ENCODE measurements at places on chromosomes 12 and 14.

GRCh38 chr14:64732536-64733120 is 28.4 kb downstream of the PLEKHG3 start:
- DNase-seq: no peak

DNA sequence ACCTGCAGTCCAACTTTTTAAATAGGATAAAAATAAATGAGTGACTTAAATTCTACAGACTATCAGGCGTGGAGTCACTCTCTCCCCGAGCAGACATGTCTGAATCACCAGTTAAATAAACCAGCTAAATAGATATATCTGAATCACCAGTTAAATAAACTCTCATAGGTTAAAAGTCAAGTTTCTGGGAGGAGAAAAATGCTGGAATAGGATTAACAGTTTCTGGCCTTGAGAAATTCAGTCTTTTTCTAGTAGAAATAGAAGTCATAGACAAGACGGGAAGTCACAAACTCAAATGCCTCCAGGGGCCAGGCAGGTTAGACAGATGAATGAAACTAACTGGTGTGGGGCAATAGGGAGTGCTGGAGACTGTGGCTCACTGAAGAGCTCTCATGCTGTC is 258.6 kb upstream of the TMEM132C start:
- no peak for DNase-seq

DNA sequence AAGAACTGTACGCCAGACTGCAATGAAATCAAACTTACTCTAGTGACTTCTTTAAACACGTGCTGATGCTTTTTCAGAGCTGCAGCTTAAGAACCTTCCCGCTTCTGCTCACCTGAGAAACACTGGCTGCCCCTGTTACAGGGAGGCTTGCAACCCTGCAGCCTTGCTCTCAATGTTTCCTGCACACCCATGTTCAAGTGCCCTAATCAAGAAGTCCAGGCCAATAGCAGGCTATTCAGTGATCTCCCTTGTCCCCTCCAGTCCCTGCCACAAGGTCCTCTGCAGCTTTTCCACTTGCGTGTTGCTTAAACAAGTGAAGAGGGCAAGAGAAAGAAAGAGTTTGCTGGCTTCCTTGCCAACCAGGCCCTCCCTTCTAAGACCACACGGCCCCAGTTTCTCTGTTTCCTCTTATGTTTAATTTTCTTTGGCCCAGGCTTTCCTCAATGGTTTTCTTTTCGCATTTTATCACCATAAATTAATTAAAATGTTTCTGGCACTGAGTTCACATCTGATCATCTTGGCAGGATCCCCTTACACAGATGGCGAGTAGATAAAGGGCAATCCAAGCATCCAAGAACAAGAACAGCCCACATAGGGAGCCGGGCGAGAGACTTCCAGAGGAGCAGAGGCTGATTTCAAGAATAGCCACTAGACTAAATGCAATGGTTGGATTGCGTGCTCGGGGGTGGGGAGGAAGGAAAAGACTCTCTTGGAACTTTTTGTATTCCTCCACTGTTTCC is 82.3 kb upstream of the CDKN3 start:
- no peak for DNase-seq

DNA sequence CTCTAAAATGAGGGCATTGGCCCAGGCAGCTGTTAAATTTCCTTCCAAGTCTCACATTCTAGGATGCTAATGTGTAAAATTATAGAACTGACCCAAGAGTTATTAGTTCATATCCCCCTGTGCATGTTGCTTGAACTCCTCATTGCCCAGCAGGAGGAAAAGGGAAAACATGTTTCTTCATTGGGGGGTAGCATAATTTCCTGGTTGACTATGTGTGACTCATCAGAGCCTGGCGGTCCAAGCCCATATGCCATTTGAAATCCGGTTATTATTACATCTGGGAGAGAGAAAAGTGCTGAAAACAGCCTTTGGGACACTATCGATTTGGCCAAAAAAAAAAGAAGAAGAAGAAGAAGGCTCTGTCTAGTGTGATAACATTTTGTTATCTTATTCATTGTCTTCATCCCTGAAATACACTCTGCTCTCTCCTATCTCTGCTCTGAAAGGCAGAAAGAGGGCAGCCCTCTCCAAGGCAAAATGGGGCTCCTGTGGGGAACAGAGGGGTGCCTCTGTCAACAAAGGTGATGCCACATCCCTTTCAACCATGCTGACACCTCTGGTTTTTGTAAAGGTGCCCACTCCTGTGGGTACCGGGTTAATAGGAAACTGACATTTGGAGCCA is 114.2 kb downstream of the DAD1 start:
- DNase-seq: no peak

GRCh38 chr14:64422756-64423155 is 34.6 kb downstream of the MTHFD1 start:
- DNase-seq: no peak

DNA sequence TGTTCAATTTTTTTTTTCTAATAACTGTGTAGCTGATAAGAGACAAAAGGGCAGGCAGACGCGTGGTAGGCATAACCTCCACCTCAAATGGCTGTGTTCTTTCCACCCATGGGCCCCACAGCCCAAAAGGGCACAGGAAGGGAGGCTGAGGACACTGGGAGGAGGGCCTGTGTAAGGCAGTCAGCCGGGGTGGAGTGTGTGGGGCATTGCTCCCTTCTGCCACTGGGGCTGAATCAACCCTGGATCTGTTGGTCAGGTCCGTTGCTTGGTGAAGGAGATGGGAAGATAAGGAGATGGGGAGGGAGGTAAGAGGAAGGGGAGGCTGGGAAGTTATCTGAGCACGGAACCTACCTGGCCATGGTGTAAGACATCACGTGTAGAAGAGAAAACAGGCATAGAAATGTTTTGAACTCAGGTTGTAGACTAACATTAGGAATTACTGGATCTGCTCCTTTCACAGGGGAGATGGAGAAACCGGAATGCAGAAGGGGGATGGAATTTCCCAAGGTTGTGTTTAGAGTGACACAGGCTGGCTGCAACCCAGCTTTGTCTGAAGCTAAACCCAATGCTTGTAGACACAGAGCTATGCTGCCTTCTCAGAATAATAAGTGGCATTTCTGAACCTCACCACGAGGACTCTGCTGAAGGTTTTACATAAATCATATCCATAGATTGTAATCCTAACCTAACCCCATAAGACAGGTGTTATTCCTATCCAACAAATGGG is 138.5 kb upstream of the NOS1 start:
- no peak for DNase-seq

GRCh38 chr12:24285448-24285847 is 336.0 kb upstream of the SOX5 start:
- no peak for DNase-seq

DNA sequence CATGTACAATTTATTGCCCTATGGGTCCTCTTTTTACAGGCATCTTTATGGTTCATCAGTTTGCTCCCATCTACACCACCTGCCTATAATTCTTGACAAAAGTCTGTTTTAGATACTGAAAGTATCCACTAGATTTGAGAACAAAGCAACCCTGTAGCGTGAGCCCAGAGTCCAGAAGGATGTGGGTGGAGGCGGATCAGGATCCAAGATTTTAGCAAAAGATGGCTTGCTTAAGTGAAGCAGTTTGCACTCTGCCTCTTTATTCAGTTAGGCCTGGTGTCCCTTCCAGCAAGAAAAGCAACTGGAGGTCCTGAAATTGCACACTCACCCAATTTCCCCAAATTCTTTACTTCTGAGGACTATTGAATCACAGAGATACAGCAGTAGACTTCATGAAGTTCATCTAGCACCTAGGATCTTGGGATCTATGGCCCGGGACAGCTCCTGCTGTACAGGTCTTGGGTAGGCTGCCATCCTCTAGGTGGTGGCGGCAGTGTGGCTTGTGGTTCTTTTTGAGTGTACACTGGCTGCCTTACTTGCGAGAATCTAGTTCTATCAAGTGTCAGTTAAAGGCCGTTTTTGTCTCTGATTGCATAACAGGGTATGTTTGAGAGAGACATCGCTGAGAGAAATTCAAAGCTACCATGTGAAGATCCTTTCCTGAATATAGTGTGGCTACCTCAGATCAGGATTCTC is 873.2 kb downstream of the NRXN3 start:
- no peak for DNase-seq

DNA sequence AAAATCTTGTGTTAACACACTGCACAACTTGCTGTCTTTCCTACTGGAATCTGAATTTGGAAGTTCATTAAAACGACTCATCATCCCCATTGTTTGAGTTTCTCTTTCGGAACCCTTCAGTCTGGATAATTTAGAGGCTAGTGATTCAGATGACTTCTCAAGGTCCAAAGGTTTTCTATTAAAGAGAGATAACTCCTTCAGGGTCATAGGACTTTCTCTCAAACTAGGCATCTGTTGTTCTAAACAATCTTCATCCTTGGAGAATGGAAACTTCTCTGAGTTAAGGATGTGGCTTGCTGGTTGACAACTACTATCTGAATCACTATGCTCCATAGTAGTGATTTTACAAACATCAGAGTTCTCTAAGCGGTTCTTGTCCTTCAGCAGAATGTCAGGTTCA is 4.4 kb downstream of the MLH3 start:
- DNase-seq: no peak

DNA sequence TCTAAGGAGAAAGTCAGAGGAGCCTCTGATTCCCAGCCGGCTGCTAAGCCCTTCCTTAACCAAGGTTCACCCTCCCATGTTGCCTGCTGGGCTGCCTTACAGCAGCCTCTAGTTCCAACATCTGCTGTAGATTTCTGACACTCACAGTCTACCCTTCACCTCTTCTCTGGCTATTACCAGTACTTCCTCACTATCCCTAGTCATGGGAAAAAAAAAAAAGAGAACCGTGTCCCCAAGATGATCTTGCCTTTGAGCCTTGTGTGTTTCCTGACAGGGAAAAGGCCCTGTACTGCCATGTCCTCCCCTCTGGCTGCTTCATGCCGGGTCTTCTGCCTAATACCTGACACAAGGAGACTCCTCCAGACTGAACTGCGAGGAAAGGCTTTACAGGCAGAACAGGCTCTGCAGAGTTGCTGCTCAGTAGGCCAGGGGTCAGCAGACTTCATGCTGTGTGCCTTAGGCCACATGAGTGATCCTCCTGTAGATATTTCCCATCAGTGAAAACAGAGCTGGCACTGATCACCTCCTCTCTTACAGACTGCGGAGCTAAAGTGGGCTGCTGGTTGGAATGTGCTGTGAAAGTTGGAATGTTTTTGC is 46.8 kb downstream of the PRKCH start:
- DNase-seq: no peak

GRCh38 chr12:12398026-12398859 is 41.4 kb downstream of the BORCS5 start:
- DNase-seq: no peak

DNA sequence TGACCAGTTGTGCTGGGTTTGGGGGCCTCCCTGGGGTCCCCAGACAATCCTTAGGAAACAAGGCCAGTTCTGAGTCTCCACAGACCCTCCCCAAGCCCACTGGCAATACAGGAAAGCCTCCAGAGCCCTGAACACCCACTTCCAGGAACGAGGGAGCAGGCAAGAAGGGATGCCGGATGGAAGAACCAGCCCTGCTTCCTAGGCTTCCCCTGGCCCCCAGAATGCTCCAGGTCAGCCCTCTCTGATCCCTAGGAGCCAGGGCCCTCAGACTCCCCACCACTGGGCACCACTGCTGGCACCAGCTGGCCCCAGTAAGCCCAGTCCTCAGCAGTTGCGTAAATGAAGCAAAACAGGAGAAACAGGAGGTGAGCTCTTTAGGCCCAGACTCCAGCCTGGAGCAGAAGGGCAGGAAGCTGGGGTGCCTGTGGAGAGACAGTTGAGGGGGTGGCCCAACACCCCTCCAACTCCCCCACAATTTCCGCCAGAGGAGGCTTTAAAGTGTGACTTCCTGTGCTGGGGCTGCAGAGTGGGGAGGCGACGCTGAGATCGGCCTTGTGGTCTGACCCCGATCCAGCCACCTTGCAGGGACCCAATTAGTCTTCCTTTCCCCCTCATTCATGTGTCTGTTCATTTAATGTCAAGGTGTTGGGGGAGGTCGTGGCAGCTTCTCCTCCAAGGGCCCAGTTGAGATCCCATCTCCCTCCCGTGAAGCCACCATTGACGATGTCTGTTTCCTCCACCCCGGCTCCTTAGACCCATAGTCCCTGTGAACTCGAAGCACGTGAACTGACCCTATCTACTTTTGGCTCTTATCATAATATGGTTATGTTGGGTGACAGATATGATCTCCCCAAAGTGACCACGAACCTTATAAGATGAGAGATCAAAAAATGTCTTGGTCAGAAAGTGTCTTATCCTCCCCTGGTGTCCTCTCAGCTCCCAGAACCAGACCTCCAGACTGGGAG is 4.7 kb downstream of the TNFRSF1A start:
- DNase-seq: no peak

DNA sequence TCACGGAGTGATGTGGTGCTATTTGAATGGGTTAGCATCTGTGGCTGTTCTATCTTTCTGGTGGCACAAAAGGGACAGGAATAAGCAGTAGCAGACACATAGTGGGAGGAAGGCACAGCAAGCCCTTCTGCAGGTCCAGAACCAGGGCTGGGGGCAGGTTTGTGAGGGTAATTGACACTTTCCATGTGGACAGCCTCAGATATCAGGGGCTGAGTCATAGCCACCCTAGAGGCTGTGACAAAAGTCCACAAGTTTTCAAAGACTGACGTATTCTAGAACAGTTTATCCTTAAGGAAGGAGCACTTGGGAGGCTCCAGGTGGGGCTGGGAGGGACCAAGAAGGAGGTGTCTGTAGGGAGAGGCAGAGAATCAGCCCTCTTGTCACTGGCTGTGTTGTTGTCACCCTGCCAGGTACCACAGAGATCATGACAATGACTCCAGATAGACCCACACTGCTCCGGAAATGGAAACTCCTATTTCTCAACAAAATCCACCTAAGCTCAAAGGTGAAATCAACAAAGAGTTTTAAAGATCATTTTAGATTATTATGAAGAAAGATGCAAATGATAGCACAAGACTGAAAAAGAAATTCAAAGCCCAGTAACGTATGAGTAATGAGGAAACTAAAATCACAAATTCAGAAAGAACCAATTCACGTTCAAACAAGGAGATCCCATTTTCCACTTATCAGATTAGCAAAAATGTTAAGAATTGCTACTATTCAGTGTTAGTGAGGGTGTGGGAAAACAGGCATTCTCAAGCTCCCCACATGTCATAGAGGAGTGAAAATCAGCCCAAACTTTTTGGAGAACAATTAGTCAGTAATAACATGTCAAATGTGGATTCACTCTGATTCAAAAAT is 48.3 kb downstream of the NFKBIA start:
- DNase-seq: no peak

DNA sequence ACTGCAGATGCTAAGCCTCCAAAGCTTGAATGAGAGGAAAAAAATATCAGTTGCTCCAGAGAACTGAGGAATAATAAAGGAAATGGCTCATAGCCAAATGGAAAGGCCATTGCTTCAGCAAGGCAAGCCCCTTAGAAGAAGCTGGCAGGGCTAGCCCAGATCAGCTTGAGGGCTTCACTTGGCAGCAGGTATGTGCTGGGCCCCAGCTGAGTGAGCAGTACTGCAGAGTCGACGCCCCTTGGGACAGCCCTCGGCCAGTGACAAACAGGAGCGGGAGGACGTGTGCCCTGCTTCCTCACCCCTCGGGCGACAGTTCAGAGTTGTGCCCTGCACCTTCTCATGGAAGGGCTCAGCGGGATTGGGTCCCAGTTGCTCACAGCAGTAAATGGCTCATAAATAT is 1031.2 kb upstream of the TMEM132C start:
- no peak for DNase-seq

Measured in type B pancreatic cell (in vitro differentiated cells).